Stimulated activated CD4-positive, alpha-beta T cell treated with anti-CD3 and anti-CD28 coated beads, TNF-alpha, amount 100 ng/mL, for 4 hours (primary cell): ENCODE measurements at places on chromosomes 2 and 18.

DNA sequence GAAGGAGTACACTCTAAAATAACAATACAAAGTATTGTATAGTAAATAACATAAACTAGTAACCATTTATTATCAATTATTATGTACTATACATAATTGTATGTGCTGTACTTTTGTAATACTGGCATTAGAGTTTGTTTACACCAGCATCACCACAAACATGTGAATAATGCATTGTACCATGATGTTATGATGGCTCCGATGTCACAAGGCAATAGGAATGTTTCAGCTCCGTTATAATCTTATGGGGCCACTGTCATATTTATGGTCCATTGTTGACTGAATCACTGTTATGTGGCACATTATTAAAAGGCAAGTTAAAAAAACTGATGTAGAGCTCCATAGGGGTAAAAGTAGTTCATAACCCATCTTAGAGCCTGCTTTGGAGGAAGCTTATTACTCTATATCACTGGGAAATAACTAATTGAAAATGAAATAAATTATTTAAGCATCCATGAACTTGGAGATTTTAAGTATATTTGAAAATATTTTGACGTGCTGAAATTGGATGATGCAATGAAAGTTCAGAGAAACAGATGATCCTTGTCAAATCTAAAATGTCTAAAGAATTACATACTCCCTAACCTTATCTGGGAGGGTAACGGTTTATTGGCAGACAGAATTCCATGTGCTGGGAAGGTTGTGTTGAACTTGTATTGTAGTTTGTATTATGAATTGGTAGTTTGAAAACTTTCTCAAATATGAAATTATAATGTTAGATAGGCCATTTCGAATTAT, 2.4 kb downstream of the SKA1 start:
- no peak for DNase-seq

DNA sequence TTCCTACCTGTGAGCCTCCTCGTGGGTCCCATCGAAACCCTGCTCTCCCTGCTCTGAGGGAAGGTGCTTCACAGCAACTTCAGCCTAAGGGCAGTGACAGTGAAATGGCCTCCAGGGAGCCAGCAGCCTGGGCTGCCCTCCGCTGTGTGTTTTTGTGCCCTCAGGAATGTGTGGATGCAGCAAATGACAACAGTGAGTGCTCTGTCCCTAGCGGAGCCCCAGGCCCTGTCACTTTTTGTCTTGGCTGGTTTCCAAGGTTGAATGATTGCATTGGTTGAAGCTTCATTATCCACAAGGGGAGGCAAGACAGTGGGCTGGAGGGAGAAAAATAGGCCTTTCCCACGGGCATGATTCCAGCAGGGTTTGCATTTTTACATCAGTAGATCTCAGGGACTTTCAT, 42.9 kb downstream of the STON1 start:
- no peak for DNase-seq

GRCh38 chr2:12155303-12156051, 409.0 kb downstream of the LPIN1 start:
- no peak for DNase-seq

GRCh38 chr2:113136828-113137775, 9.7 kb downstream of the IL1RN start:
- no peak for DNase-seq

- no peak for DNase-seq
Observed at GRCh38 chr18:55509631-55510324, 78.2 kb downstream of the TCF4 start.

GRCh38 chr18:6652098-6652497, 77.4 kb upstream of the ARHGAP28 start:
- no peak for DNase-seq

- no peak for DNase-seq
Observed at GRCh38 chr18:32884543-32884942, 111.7 kb upstream of the KLHL14 start.

DNA sequence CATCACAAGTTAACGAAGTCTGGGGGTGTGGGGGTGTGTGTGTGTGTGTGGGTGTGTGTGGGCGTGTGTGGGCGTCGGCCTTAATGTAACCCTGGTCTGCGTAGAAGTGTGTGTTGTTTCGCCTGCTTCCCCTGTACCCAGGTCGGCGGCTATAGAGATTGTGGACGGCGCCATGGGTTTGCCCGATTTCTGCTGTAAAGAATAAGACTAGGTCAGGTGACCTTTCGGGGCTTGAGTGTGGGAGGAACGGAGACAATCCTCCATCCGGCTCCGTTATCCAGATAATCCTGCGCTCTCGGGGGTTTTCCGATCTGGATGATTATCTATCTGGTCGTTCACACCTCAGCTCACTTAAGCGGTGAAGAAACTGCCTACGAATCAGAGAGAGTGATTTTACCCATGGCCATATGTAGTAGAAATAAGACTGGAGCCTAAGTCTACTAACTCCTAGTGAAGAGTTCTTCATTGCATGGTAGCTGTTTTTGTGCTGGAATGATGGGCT, 543 bp downstream of the HADHB start:
- peak; percentile 43 for DNase-seq

DNA sequence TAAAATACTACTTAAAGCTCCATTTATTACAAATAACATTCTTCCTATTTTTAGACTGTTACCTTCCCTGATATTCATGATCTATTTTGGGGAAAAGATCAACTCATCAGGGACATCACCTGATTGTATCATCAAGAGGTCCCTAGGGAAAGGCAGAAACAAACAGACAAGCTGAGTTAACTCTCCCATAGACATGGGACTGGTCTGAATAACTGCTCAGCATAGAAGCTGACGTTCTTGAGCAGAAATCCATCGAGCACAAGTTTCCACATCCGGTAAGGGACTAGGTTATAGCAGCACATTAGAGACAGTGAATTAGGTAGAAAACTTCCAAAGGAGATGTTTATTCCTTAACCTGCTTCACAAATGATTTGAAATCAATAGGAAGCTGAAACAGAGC, 1100.4 kb upstream of the SLC39A10 start:
- DNase-seq, result no peak

- no peak for DNase-seq
Observed at GRCh38 chr2:12032398-12032797, 286.0 kb downstream of the LPIN1 start.

GRCh38 chr2:100953406-100954043, 48.6 kb upstream of the RPL31 start:
- no peak for DNase-seq

DNA sequence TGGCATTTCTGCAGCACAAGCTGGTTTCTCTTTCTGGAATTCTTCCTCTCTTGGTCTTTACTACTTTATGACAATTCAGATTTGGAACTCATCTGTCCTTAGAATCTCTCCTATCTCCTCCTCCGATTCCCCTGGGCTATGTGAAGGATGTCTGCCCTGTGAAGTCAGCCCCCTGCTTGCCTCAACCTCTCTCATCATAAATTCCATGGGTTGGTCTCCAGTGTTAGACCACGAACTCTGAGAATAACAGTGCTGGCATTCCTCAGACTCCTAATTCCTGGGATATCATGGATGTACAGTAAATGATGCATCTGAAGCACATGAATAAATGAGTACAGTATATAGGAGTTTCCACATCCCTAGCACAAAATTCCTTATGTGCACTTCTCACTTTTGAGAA, 21.0 kb upstream of the CYRIA start:
- DNase-seq, result no peak

GRCh38 chr2:96918092-96918753, 48.3 kb upstream of the SEMA4C start:
- DNase-seq, result no peak

GRCh38 chr2:100845141-100845991, 25.4 kb downstream of the NPAS2 start:
- DNase-seq, result no peak

GRCh38 chr2:74979844-74980243, 21.4 kb downstream of the POLE4 start:
- DNase-seq, result no peak

DNA sequence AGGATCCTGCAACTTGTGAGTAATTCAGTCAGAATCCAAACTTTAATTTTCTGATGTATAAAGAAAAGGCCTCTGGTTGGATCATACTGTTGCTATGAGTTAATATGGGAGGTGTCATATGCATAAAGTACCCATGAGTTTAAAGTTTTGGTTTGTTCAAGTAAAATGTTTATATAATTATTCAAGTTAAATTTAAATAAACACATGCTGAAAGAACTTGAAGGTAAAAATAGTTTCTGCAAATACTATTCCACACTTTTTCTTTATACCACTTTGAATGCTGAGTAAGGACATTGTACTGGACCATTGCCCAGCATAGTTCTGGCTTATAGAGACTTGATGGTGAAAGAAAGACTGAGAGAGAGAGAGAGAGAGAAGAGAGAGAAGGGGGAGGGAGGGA, 30.7 kb downstream of the PKP4 start:
- DNase-seq, result no peak

- no peak for DNase-seq
Observed at GRCh38 chr2:197969391-197969893, 165.0 kb downstream of the PLCL1 start.

DNA sequence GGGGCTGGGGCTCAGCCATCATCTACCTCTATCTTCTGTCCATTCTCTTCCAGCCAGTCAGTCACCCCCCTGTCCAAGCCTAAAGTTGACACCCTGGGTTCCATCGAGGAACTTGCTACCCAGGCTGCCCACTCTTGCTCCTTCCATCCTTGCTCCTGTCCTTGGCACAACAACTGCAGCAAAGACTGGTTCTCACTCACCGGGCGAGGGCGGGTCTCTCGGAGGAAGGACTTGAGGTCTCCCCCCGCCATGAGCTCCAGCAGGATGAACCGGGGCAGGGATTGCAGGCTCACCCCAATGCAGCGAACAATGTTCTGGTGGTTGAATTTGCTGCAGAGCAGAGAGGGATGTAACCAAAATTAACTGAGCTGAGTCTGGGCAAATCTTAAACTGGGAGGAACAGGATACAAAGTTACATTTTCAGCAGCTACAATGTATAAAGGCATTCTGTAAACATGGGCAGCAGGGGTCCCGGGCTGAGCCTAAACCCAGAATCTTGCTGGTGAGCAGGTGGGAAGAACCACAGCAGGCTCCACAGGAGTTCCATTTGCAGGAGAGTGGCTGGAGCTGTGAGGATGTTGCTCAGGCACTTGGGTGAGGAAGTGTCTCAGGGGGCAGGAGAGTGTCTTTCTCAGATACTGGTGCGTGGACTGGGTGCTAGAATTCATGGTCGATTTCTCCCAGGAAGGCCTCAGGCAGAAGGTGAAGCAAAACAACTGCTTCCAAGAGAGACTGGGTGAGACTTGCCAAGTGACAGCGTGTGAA, 105.5 kb downstream of the CLIP4 start:
- DNase-seq, result no peak

GRCh38 chr2:158079672-158080071, 22.0 kb upstream of the UPP2 start:
- no peak for DNase-seq

GRCh38 chr18:73933685-73934084, 213.9 kb downstream of the FBXO15 start:
- no peak for DNase-seq

GRCh38 chr18:36572135-36572856, 256.5 kb downstream of the TPGS2 start:
- DNase-seq, result no peak

- no peak for DNase-seq
Observed at GRCh38 chr2:161857920-161858319, 216.1 kb downstream of the DPP4 start.

DNA sequence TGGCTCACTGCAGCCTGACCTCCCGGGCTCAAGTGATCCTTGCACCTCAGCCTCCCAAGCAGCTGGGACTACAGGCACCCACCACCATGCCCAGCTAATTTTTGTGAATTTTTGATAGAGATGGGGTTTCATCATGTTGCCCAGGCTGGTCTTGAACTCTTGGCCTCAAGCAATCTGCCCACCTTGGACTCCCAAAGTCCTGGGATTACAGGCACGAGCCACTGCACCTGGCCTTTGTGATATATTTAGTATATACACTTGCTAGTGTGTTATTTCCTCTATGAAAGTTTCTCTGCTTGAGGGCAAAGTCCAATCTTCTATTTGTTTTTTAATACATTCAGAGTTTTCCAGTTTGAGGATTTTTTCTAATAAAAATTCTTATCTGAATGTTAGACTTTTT, 119.3 kb downstream of the GALNT3 start:
- no peak for DNase-seq

GRCh38 chr18:25675123-25675850, 323.3 kb upstream of the ZNF521 start:
- no peak for DNase-seq

GRCh38 chr2:3864943-3865865, 161.8 kb downstream of the DCDC2C start:
- DNase-seq, result no peak

DNA sequence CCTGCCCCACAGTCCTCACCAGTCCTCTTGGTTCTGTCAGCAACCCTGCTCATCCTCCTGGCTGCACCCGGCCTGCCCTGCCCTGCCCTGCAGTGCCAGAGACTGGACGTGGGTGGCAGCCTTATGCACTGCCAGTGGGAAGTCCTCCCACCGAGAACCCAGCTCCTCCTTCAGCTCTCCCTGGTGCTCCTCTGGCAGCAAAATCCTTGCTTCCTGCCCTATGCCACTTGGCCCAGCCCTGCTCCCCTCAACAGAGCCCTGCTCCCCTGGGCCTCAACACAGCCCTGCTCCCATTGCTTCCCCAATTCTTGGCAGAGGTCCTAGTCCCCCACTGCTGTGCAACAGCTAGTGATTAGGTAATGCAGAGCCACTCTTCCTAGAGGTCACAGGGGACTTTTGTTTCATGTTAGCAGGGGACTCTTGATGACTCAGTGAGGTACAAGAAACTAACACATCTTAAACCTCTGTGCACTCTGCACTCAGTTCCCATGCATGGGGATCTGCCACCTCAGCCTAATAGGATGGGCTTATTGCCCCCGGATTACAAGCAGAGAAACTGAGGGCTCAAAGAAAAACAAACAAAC, 58.0 kb upstream of the EDAR start:
- DNase-seq, result no peak

GRCh38 chr2:71995067-71995665, 152.5 kb downstream of the CYP26B1 start:
- no peak for DNase-seq

DNA sequence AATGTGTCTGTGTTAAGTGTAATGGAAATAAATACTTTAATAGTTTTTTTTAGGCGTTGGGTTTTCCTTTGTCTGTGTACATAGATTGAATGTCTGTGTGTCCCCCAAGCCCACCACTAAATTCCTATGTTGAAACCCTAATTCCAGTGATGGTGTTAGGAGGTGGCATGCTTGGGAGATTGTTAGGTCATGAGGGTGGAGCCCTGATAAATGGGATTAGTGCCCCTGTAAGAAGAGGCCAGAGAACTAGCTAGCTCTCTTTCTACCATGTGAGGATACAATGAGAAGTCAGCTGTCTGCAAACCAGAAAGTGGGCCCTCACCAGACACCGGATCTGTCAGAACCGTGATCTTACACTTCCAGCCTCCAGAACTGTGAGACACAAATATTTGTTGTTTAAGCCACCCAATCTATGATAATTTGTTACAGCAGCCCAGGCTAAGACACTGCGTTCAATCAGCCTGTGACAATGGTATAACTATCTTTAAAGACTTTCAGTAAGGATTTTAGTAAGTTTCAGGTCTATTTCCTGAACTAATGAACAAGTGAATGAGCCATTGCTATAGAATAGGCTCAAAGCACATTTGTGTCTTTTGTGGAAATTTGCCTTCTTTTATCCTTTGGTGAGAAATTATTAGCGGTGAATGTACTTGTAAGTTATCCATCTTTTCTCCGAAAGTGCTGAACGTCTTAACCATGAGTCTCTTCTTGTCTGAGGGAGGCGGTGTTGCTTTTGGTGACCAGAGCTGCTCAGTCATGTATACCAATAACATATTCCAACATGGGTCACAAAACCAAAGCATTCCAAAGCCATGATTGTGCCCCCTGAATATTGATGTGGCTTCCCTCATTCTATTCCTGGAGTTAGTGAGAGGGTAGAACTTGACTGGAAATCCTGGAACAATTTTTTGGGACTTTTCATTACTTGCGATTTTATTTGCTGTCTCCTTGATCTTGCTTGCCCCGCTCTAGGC, 29.6 kb upstream of the IL1R1 start:
- no peak for DNase-seq
